ENCODE measurements at places on chromosomes 7 and 10.

- DNase-seq: no peak
Measured at GRCh38 chr10:72027498-72027897, 60.9 kb downstream of the SPOCK2 start.

GRCh38 chr10:36224431-36224985 is 582.4 kb upstream of the FZD8 start:
- DNase-seq: no peak

DNA sequence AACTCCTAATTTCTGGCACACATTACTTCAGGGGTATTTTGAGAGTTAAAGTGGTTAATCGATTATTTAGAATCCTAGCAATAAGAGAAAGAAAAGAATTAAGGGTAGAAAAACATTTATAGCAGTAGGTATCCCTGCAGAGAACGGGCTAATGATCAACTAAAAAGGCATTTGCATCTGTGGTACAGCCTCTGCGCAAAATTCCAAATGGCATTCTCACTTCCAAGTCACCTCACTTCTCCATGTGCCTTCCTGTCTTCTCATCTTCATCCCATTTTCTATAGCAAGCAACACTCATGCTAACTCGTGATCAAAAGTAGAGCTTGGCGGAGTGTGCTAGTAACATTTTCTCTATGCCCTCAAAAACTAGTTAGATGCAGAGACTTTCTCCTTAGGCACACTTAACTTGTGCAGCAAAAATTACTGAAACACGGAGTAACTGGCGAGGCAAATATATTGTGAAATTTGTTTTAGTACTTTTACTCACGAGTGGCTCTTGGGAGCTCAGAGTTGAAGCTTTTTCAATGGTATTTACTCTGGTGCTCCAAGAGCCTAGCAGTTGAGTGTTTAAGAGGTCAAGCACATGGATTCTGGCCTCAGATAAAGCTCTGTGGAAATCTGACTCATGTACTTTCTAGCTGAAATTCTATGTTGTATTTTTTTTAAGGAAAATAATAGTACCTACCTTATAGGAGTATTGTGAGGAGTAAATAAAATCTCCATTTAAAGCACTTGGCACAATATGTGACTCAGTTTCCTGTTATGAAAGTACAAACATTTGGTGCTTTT is 65.1 kb downstream of the MET start:
- DNase-seq: no peak

DNA sequence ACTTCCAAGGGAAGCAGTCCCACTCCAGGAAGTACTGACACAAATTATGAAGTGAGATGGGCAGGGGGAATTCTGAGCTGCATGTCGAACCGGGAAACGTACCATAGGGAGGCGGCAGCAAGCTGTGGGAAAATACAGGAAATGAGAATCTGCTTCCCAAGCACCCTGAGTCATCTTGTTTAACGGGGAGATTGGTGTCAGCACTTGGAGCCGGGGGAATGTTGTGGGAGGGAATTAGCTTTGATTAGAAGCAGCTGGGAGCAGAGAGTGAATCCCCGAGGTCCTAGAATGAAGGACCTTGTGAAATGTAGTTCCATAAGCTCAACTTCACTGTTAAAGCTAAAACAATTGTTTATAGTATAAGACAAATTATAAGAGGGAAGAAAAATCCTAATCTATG is 141.4 kb upstream of the PRKCQ start:
- DNase-seq: no peak

DNA sequence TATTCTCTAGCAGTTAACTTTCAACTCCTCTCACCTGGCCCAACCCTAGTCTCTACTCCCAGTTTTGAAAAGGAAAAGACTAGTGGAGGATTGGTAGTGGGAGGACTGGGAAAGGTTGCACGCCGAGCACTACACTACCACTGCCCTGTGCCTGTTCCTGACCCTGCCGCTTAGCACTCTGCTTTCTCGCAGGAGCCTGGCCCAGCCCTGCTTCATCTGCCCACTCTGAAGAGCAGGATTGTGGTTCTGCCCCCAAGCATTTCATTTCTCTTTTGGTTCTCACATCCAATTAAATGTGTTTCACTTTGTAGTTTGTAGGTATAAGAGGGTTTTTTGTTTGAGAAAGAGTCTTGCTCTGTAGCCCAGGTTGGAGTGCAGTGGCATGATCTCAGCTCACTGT is 31.5 kb upstream of the RBM20 start:
- DNase-seq: no peak
